ENCODE measurements at places on chromosomes 2 and 18.

DNA sequence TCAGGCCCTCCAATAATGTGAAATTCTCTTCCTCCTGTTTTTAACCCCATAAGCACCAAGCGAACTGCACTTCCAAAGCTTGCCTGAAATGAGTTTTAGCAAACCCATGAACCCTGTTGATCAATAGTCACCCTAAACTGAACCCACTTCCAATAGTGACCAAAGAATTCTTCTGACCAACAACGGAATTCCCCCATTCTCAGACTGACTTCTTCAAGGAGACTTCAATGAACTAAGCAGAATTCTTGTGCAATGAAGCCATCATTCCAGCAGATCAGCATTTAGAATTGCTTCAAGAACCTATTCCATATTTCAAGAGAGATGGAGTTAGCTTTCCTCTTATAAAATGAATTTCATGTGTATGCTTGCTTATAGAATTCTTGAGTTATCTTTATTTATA, 176.9 kb upstream of the FN1 start:
- H3K27me3 ChIP-seq: no peaks in the 10 kb centered on the region
- no peak overlapping the region for H3K27ac ChIP-seq
- DNase-seq: no peak
- H3K4me1 ChIP-seq: no peaks in the 10 kb centered on the region
- no peak overlapping the region for H3K4me3 ChIP-seq

- no peak overlapping the region for H3K4me3 ChIP-seq
- no peak overlapping the region for H3K27ac ChIP-seq
- no peaks in the 10 kb centered on the region for H3K27me3 ChIP-seq
- H3K36me3 ChIP-seq: no peaks in the 10 kb centered on the region
These were observed 46.7 kb downstream of the MAPK4 start for GRCh38 chr18:50606609-50607008.

DNA sequence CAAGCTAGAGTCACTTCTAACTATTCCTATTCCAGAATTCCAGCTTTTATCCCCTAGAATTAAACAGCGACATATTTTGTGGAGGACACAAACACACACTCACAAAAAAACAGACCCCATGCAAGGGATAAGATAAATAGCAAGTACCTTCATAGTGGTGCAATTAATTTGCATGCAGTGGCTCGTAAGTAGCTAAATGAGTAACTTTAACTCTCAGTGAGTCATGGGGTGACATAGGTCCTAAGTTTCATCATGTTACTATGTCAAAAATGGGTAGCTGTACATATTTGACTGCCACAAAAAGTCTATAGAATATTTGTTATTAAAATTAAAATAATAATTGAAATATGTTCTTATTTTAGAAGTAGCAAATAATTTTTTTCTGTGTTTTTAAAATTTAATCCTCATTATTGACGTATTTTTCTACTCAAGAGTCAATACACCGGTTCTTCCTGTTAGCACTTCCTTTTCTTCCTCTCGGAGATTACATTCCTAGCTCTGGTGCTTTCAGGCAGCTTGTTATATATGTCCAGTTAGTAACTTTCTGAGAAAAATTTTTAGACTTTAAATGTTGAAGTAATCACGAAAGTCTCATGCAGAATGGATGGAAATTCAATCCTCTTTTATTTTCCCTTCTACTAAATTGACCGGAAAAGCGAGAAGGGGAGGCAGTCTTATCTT, 247.0 kb downstream of the KCNH7 start:
- no peaks in the 10 kb centered on the region for H3K36me3 ChIP-seq
- H3K4me3 ChIP-seq: no peak overlapping the region
- H3K27me3 ChIP-seq: no peaks in the 10 kb centered on the region
- no peak overlapping the region for H3K27ac ChIP-seq
- no peak for DNase-seq

- H3K4me1 ChIP-seq: peaks cover 5% of the 10 kb centered on the region
- H3K36me3 ChIP-seq: no peaks in the 10 kb centered on the region
- H3K27me3 ChIP-seq: no peaks in the 10 kb centered on the region
- H3K27ac ChIP-seq: peak overlapping the region; percentile 50
These were observed 222.7 kb downstream of the PIEZO2 start for GRCh38 chr18:10926621-10927161.

DNA sequence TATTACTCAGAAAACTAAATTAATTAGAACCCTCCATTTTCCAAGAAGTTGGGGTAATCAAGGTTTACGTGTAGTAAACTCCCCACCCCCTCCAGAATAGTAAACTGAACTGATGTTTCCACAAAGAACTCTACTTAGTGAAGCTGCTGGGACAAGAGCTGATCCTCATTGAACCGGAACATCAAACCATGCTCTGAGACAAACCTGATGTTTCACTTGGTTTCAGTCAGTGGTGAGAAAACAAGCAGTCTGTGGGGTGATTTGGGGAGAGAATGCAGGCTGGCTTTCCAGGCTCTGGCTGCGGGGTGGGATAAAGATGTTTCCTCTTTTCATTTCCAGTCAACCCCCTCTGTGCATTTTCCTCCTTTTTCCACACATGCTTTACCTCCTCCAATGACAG, 38.2 kb downstream of the CELF4 start:
- H3K4me1 ChIP-seq: no peaks in the 10 kb centered on the region
- H3K27me3 ChIP-seq: no peaks in the 10 kb centered on the region
- no peak for DNase-seq

- DNase-seq: no peak
- H3K4me1 ChIP-seq: no peaks in the 10 kb centered on the region
- H3K27me3 ChIP-seq: no peaks in the 10 kb centered on the region
- no peak overlapping the region for H3K4me3 ChIP-seq
- no peak overlapping the region for H3K27ac ChIP-seq
- H3K36me3 ChIP-seq: no peaks in the 10 kb centered on the region
These were observed 185.8 kb downstream of the NRP2 start for GRCh38 chr2:205868053-205868452.

DNA sequence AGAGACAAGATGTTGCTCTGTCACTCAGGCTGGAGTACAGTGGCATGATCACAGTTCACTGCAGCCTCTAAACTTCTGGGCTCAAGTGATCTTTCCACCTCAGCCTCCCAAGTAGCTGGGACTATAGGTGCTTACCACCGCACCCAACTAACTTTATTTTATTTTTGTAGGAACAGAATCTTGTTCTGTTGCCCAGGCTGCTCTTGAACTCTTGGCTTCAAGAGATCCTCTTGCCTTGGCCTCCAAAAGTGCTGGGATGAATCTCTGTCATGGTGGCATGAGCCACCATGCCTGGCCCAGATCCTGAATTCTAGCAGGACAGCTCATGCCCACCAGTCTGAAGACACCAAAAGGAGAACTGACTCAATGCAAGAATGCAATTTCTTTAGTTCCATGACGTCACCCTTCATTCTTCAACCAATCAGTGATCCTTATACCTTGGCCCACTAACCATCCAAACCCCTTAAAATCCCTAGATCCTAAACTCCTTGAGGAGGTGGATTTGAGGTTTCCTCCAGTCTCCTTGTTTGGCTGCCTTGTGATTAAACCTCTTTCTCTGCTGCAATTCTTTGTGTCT, 25.6 kb upstream of the CXXC1 start:
- no peak overlapping the region for H3K4me3 ChIP-seq
- H3K27ac ChIP-seq: no peak overlapping the region
- H3K4me1 ChIP-seq: no peaks in the 10 kb centered on the region
